Right lobe of liver (tissue), 6 donors: ENCODE measurements at places on chromosomes 7 and 10. TPM values are rescaled to one million over a fixed set of nuclear protein-coding genes. Genes with fewer than 3 reads are reported as not detected.

- no peak for DNase-seq
Measured at GRCh38 chr10:77011874-77012811, 625.5 kb downstream of the KCNMA1 start.

GRCh38 chr10:29815572-29815971 is 180.8 kb upstream of the SVIL start:
- DNase-seq, result no peak

- no peak for DNase-seq
Measured at GRCh38 chr7:69439636-69440325, 158.5 kb upstream of the AUTS2 start.

- no peak for DNase-seq
Measured at GRCh38 chr7:2259480-2259879, 17.5 kb downstream of the NUDT1 start.

DNA sequence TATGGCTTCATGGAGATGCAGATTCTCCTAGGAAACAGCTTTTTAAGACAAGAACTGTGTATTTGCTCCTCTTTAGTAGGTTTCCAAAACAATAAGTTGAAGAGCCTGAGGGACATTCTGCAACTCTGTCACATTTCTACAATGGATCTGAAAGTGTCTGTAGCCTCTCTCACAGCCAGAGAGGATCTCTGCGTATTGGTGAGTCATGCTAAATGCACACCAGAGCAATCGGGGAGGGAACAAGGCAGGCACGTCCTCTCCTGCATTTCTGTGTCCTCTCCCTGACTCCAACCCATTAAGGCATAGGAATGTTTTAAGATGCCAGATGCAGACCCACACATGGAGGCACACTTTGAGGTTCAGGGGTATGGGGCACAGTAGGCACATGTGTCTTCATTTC is 1126.4 kb upstream of the GHITM start:
- no peak for DNase-seq

Gene MRLN
- total RNA-seq, result not detected
